ENCODE measurements at places on chromosomes 11 and 22.
A peak's percentile ranks its signal among the peaks of the same experiment; 100 is the strongest.

DNA sequence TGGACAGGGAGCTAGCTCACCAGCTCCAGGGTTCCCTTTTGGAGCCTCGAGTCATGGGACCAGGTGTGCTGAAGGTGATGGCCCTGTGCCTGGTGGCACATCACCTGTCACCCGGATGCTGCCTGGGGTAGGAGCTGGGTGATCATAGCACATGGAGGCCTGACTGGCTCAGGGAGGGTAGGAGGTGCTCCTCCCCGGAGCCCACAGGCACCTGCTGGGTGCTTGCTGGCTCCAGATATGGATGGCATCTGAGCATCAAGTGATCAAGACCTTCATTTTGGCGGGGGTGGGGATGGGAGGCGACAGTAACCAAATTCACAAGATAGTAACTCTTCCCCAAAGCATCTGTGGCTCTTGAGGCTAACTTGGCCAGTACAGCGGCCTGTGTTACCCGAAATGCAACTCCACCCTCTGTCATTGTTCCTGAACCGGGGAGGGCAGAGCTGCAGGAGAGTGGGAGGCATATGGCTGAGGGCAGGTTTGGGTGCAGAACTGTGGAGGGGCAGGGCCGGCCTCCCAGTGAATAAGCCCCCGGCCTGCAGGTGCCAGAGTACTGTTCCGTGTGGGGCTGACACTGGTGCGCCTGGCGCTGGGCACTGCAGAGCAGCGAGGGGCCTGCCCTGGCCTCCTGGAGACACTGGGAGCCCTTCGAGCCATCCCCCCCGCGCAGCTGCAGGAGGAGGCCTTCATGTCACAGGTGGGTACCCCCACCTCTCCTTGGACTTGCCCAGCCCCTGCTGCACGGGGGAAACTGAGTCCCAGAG, 4.7 kb downstream of the TBC1D10C start:
- no peak for DNase-seq

DNA sequence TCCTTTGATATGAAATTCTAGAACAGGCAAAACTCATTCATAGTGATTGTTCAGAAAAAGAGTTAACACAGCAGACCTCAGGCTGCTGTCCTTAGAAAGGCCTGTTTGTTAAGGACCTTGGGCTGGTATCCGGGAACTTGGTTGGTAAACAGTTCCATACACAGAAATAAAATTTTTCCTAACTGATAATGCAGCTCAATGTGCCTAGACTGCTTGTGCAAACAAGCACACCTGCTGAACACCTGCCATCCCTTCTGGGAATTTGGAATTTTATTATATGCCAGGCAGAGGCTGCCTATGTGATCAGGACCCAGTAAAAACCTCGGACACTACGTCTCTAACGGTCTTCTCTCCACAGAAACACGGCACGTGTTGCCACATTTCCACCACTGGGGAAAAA, 11.5 kb downstream of the THAP12 start:
- peak; percentile 36 for DNase-seq

- no peak for DNase-seq
These were observed 4.2 kb downstream of the OR56B4 start for GRCh38 chr11:6111673-6112072.

- peak; percentile 22 for DNase-seq
These were observed 99.9 kb upstream of the FGF3 start for GRCh38 chr11:69918938-69919650.

DNA sequence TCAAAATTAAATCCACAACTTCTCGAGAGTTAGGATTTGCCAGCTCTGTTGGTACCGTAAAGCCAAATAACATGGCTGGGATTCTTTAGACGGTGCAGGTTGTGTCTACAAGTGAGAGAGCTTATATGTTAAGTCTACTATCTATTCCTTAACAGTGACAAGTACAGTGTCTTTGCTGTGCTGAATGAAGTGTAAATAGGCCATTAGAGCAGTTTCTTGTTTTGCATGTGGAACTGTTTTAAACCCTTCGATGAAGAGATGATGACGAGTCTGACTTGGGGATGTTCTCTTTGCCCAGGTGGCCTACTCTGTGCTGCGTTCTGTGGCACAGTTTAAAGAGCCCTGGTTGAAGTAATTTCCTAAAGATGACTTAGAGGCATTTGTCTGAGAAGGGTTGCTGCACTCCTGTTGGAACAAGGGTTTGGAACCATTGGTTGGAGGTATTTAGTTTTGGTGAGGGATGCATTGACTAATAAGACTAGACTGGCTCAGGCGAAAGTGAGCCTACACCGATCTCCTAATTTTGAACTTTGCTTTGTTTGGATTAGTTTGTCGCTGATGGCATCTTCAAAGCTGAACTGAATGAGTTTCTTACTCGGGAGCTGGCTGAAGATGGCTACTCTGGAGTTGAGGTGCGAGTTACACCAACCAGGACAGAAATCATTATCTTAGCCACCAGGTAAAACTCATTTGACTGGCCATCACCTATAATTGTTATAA, 988 bp downstream of the RPS3 start:
- peak; percentile 56 for DNase-seq

DNA sequence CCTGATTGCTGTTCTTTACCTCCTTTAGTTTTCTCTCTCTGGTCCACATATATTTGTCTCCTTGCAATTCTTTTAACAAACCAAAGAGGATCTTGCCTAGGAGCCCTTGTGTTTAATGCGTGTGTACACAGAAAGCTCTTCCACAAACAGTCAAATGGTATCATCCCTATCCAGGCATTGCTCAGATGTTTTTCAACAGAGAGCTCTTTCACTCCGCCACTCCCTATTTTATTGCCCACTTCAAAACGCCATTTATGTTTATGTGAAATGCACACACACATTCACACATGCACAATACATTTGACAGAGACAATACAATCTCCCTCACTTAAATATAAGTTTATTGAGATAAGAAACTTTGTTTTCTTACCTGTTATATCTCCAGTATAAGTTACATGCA, 4.7 kb downstream of the OR5AP2 start:
- no peak for DNase-seq

- no peak for DNase-seq
These were observed 1342.7 kb upstream of the TENM4 start for GRCh38 chr11:80783561-80783960.

GRCh38 chr11:64223001-64223651, 2.9 kb downstream of the TRPT1 start:
- no peak for DNase-seq

DNA sequence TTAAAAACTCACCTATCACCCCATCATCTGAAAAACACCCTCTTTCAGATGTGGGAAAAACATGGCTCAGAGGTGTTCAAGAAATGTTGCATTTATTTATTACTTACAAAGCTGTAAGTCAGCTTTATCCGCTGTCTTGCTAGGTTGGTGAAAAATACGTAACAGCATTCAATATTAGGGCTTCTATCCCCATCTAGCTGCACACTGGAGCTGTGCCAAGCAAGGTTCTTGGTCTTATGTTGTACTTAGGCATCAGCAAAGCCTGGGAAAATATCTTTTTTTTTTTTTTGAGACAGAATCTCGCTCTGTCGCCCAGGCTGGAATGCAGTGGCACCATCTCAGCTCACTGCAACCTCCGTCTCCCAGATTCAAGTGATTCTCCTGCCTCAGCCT, 7.5 kb downstream of the SERPING1 start:
- no peak for DNase-seq

- no peak for DNase-seq
These were observed 7.9 kb downstream of the NCAPD3 start for GRCh38 chr11:134215836-134216235.

GRCh38 chr11:125512106-125512505, 16.0 kb upstream of the FEZ1 start:
- DNase-seq = no peak

- DNase-seq = no peak
These were observed 47.9 kb downstream of the ZNF280B start for GRCh38 chr22:22460635-22461034.

DNA sequence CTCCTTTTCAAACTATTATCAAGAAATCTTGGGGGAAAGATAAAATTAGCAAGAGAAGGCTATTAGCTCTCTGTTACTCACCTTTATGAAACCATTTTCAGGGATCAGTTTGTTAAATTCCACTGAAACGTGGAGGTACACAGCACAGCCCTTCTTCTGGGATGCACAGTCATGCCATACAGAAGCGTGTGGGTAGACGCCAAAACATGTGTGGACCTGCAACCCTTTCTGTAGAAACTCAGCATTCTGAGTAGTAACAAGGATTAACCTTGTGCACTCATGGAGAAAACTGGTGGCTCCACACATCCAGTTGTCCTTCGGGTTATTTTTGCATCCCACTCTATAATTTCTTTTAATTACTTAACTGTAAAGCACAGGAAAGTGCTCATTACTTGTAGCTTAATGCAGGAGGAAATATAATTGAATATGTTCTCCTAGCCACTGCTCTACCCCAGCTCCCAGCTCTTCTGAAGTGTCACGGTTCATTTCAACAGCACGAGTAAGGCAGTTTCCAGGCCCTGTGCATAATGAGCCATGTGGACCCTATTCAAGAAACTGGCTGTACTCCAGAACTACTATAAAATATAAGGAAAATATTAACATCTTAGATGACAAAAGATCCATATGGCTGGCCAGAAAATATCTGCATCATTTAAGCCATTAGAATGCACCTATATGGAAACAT, 26.1 kb downstream of the BDNF start:
- peak; percentile 26 for DNase-seq

- DNase-seq = peak; percentile 24
These were observed 82.6 kb downstream of the RAB30 start for GRCh38 chr11:82988936-82989627.

GRCh38 chr11:5891216-5891800, 1.7 kb upstream of the OR52E5 start:
- DNase-seq = peak; percentile 12

DNA sequence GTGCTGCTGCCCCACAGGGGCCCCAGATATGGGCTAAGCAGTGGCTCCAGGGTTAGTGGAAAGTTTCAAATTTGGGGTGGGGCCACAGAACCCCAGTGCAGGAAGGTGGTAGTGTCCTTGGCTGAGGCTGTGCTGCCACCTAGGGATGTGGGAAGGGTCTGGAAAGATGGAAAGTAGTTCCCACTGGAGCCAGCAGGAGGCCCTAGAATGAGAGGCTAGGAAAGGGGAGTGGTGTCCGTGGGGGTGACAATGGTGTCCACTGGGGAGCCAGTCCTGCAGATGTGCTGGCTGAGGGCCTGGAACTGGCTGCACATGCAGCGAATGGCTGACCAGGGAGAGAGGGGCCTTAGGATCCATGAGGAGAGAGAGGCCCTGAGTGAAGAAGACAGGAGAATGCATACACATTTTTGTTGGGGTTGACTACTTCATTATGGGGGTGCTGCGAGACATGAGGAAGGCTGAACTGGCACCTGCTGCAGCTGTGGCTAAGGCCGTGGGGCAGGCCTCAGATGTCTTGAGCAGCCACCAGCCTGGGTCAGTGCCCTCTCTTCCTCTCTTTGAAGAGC, 21.1 kb downstream of the RFPL3 start:
- peak; percentile 17 for DNase-seq

- DNase-seq = no peak
These were observed 44.0 kb upstream of the C11orf87 start for GRCh38 chr11:109378034-109378433.

DNA sequence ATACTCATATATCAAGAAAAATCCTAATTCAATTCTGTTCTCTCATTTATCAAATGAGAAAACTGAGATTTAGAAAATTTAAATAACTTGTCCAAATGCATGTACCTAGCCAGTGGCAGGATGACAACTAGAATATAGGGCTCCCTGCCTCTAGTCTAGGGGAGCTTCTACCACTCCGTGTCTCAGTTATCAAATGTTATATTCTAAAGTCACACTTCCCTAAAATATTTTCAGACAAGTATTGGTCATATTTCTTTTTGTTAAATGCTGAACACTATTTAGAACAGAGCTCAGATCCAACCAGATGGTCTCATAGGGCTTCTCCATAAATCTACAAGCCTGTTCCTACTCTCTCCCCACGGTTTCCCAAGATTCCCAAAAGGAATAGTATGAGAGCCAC, 26.3 kb downstream of the KCNJ1 start:
- no peak for DNase-seq

DNA sequence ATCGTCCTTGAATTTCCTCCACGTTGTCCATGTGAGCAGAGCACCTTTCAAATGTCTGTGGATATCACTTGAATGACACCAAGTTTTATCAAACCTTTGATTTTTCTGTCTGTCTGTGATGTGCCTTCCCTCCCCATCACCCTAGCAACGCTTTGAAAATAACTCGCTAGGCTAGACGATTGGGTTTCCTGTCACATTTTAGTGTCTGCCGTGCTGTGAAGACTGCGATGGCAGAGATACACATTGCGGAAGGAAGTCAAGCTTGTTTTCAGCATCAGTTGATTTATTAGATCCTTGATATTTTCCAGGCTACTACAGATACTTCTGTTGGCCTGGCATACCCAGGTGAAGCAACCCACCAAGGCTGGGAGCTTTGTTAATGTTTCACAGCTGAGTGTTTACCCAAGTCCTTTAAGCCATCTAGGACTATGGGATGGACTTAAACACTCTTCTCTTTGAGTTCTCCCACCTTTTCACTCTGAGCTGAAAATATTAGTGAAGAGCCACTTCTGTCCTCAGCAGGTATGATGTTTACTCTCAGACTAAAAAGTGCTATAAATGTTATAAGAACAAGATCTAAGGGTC, 93.6 kb upstream of the CD44 start:
- peak; percentile 90 for DNase-seq

DNA sequence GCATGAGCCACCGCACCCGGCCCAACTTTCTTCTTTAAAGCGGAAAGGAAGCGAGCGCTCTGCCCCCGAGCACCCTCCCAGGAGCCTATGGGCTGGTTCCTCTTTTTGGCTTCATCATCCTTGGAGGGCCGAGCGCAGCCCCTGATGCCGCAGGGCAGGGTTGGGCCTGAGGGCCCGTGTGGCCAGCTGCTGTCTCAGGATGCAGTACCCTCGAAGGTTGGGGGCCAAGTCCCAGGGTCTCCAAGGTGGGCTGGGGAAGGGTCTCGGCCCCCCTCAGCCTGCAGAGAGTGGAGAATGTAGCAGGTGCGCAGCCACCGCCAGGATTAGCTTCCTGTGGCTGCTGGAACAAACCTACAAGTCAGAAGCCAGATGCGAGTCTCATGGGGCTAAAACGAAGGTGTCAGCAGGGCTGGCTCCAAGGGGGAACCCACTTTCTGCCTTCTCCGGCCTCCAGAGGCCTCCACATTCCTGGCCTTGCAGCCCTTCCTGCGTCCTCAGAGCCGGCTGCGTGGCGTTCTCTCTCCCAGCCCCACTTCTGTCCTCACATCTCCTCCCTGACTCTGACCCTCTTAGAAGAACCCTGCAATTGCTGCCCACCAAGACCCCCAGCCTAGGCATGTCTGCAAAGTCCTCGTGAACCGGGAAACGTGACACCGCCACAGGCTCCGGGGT, 2.9 kb downstream of the PANX2 start:
- DNase-seq = no peak
